SW 1271 (cell line): ENCODE measurements at places on chromosomes 11 and 22.

- peak; percentile 48 for DNase-seq
Measured at GRCh38 chr22:45072322-45072903, 62.6 kb upstream of the PHF21B start.

DNA sequence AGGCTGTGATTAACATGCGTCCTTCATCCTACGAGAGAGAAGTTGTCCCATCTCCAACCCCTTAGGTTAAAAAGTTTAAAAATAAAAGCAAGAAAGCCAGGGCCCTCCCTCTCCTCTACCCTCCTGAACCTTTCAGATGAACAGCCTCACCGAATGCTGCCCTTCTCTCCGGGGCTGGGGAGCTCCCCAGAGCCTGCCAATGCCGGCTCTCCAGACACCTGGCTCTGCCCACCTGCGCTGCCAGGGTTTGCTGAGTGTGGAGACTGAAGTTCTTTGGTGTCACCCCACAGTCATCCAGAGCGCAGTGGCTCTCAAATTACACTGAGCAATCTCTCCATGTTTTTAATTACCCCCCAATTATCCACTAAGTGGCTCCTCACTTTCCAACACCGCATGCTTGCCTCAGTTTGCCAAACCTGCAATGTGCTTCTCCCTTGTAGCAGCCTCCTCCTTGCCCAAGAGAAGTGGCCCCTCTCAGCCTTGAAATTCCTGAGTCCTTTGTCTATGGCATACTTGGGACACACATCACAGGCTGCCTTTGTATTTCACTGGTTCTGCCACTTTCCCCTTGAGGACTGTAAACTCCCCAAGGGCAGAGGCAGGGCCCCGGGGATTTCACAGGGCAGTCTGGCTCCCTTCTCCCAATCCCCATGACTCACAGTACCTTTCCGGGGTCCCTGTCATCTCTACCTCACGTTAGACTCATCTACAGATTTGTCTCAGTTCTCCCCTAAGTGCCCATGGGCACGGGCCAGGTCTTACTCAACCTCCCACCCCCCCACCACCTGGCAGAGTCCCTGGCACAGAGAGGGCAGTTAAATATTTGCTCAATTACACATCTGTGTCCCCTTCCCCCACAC, 2.0 kb downstream of the MYH9 start:
- no peak for DNase-seq

- no peak for DNase-seq
Measured at GRCh38 chr22:38653741-38654140, 2.5 kb downstream of the FAM227A start.

DNA sequence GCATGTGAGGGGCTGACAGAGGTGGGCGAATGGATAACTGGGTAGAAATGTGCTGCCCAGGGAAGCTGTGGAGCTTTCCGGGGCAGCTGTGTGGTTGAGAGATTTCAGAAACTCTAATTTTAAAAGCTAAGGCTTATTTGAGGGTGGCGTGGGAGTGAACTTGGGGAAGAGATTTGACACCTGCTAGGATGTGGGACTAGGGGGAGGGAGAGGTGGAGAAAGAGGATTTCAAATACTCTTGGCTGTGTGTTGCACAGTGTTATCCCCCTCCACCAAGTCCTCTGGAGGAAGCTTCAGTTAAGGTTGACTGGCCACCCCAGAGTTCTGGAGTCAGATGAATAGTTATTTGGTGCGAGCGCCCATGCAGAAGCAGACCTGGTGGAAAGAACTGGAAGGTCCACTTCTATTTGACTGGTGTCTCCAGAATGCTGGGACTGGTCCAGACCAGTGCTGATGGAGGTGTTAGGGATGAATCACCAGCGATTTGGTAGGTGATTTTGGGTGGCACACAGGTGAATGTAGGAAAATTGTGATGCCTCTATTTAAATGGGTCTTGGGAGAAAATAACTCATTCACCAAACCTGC, 72.8 kb upstream of the ALX4 start:
- no peak for DNase-seq

DNA sequence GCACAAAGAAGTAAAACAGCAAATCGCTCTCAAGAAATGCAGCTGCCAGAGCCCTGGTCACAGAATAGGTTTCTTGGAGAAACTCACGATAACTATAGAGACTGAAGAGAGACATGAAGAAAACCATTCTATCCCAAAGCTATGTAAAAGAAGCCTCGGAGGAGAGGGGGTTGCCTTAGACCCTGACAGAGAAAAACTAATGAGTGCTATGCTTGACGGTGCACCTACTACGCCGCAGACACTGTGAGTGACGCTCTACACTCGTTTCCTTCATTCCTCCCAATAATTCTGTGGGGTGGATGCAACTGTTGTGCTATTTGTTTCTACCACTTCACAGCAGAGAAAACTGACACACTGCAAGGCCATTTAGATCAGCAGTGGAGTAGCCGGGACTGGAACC, 121.8 kb downstream of the ETS1 start:
- no peak for DNase-seq

- no peak for DNase-seq
Measured at GRCh38 chr11:104852811-104853210, 45.4 kb downstream of the CASP12 start.

- DNase-seq = no peak
Measured at GRCh38 chr11:17005646-17006045, 8.6 kb downstream of the PLEKHA7 start.
